C1 segment of cervical spinal cord (tissue), 14 donors: ENCODE measurements at places on chromosomes 3 and 15.

DNA sequence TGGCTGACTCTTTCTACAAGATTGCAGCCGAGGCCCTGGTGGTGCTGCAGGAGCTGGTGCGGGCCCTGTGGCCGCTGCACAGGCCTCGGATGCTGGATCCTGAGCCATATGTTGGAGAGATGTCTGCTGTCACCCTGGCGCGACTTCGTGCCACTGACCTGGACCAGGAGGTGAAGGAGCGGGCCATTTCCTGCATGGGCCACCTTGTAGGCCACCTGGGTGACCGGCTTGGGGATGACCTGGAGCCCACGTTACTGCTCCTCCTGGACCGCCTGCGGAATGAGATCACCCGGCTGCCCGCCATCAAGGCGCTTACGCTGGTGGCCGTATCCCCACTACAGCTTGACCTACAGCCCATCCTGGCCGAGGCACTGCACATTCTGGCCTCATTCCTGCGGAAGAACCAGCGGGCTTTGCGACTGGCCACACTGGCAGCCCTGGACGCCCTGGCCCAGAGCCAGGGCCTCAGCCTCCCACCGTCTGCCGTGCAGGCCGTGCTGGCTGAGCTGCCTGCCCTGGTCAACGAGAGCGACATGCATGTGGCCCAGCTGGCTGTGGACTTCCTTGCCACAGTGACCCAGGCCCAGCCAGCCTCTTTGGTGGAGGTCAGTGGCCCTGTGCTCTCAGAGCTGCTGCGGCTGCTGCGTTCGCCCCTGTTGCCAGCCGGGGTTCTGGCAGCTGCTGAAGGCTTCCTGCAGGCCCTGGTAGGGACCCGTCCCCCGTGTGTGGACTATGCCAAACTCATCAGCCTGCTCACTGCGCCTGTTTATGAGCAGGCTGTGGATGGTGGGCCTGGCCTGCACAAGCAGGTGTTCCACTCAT lies 20.3 kb downstream of the CAND2 start:
- DNase-seq = no peak

GRCh38 chr3:24830230-24831152 lies 335.8 kb upstream of the THRB start:
- no peak for DNase-seq

- DNase-seq = no peak
Observed at GRCh38 chr3:149603126-149604074, 54.4 kb downstream of the WWTR1 start.

- DNase-seq = no peak
Observed at GRCh38 chr3:152870027-152870426, 35.1 kb downstream of the P2RY1 start.

GRCh38 chr15:77285057-77285997 lies 134.6 kb downstream of the PEAK1 start:
- no peak for DNase-seq

DNA sequence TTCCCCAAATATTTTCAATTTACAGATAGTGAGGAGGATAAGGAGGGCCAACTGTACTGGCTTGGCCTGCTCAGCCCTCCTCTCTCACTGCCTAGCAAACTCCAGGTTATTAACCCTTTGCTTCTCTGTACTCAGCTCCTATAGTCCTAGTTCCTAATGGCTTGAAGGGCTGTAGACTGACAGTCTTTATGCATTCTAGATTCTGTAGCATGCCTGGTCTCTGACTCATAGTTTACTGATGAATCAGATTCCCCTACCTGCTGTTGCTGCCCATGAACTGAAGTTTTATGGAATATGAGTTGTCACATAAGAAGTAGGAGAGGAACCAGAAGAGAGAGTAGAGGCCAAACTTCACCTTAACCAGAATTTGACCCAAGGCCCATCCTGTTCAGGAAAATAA lies 27.1 kb upstream of the MAP3K13 start:
- no peak for DNase-seq
